Spleen (tissue), 13 donors: ENCODE measurements at places on chromosomes 6 and 20. TPM values are rescaled to one million over a fixed set of nuclear protein-coding genes. Genes with fewer than 3 reads are reported as not detected.

Gene GFRA4
- polyA plus RNA-seq: not detected

Gene NOTCH4
- polyA plus RNA-seq: 26.4 TPM

Gene HLA-DPA1
- polyA plus RNA-seq: 466 TPM

Gene ETV7
- polyA plus RNA-seq: 4.5 TPM

Gene FAM217B
- 5.5 TPM for polyA plus RNA-seq

Gene MYT1
- polyA plus RNA-seq: 0.08 TPM

Gene SCUBE3
- 0.04 TPM for polyA plus RNA-seq
